T-helper 1 cell (primary cell): ENCODE measurements at places on chromosomes 6 and 20.

DNA sequence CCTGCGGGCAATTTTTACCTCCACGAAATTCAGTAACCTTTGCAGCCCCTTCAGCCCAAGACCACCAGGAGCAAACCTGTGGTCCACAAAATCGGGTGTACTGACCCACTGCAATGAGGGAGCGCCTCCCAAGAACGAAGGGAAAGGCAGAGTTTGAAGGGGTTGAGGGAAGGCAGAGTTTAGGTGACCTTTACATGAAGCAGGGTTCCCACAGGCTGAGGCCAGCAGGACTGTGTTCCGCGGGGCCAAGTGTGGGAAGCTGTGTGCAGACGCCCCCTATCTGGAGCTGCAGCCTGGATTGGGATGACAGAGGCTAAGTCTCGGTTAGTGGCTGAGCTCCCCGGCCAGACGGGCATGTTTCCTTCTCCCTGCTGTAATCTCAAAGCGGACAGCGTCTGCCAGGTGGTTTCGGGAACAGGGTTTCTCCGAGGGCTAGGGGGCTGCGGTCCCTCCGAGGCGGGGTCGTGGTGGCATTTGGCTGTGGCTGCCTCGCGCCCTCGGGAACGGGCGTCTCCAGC is 826 bp upstream of the PYGB start:
- DNase-seq: no peak

GRCh38 chr6:98946266-98946878 is 1.4 kb downstream of the FBXL4 start:
- DNase-seq: no peak

GRCh38 chr20:20711413-20711812 is 1.0 kb downstream of the RALGAPA2 start:
- no peak for DNase-seq

DNA sequence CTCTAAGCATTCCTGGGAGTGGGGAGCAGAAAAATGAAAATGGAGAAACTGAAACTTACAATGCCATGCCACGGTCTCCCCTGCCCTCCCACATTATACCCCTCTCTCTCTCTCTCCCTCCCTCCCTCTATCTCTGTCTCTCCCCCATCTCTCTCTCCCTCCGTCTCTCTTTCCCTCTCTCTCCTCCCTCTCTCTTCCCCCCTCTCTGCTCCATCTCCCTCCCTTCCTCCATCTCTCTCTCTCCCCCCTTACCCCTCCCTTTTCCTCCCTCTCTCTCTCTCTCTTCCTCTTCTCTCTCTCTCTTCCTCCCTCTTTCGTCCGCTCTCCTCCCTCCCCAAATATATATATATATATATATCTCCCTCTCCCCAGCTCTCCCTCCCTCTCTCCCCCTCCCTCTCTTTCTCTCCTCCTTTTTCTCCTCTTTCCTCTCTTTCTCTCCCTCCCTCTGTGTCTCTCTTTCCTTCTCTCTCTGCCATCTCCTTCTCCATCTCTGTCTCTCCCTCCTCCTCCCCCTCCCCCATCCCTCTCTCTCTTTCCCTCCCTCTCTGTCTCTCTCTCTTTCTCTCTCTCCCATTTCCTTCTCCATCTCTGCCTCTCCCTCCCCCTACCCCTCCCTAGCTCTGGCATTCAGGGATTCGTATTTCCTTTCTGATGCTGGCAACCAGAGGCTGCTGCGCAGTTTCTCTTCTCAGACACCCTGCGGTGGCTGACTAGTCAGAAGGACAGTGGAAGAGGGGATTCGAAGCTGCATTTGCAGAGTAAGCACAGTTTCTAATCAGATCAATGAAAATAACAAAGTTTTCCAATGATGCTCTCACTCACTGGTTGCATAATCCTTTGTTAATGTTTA is 13.9 kb upstream of the VAPB start:
- DNase-seq: no peak
